ENCODE measurements at places on chromosomes 13 and 19.

- peak; percentile 85 for DNase-seq
Measured at GRCh38 chr13:99218969-99219368, 18.3 kb downstream of the UBAC2 start.

DNA sequence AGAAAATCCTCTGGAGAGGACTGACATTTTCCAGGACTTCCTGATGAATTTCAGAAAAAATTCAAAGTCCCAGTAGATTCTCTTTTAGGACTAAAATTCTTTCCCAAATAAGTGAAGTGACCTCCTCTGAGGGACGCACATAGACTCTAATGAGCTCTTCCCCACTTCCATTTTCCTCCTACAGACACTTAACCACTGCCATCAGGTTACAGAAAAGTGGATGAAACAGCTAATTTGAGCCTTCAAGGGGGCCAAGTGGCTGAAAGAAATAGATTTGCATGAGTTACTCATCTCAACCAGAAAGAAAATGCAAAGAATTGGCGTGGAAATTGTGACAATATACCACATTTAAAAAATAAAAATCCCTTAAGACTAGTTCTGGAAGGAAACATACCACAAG is 185.3 kb upstream of the EDNRB start:
- DNase-seq, result no peak

DNA sequence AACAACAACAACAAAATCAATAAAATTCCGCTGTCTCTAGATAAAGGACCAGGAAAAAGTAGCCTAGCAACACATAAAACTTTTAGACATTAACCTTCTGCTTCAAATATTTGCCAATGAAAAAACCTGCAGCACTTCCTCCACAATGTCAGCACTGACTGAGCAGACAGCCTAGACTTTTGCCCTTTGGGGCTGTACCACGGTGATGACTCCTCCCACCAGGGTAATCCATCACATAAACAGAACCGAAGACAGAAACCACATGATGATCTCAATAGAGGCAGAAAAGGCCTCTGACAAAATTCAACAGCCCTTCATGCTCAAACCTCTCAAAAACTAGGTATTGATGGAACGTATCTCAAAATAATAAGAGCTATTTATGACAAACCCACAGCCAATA is 30.2 kb upstream of the TRPC4 start:
- DNase-seq, result no peak

DNA sequence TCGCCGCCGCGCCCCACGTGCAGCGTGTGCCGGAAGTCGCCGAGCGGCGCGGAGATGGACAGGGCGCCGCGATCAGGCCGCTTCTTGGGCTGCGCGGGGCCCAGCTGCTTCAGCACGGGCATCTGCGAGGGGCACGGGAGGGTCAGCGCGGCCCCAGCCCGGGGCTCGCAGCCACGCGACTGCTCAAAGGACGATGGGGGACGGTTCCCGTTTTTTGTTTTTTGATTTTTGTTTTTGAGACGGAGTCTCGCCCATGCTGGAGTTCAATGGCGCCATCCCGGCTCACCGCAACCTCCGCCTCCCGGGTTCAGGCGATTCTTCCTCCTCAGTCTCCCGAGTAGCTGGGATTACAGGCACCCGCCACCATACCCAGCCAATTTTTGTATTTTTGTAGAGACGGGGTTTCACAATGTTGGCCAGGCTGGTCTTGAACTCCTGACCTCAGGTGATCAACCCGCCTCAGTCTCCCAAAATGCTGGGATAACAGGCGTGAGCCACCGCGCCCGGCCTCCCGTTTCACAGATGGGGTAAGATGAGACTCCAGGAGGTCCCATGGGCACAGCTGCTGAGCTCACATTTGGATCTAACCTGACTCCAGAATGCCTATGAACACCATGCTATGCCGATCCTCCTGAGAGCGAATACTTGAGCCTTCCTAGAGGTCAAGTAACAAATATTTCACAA is 2.0 kb upstream of the LENG9 start:
- DNase-seq, result no peak

- DNase-seq, result no peak
Measured at GRCh38 chr13:35855531-35856019, 275.6 kb downstream of the DCLK1 start.

- no peak for DNase-seq
Measured at GRCh38 chr13:108315991-108316390, 46.5 kb downstream of the TNFSF13B start.

GRCh38 chr13:46896341-46897137 is at the start of gene HTR2A:
Gene HTR2A, minus strand, starts transcription at chr13:46897053. Its CDS starts 1,147 bp downstream, at chr13:46895906.
- no peak for DNase-seq

DNA sequence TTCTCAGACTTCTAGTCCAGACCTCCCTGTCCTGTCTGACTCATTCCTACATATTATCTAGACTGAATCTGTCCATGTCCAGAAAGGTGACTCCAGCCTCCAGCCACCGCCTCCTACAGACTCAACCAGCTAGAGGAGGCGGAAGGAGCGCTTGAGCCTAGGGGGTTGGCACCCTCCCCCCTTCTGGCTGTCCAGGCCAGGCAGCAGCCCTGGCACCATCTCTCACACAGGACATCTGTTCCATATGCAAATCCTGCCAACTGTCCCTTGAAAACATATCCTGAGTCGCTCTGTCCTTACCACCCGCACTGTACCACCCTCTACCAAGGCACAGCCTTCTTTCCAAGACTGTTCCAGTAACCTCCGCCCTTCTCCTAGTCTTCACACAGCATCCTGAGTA is 150.7 kb upstream of the WASF3 start:
- DNase-seq, result no peak

- no peak for DNase-seq
Measured at GRCh38 chr13:98819382-98820010, 67.0 kb upstream of the SLC15A1 start.

GRCh38 chr13:86541461-86541860 is 742.2 kb upstream of the SLITRK6 start:
- no peak for DNase-seq

DNA sequence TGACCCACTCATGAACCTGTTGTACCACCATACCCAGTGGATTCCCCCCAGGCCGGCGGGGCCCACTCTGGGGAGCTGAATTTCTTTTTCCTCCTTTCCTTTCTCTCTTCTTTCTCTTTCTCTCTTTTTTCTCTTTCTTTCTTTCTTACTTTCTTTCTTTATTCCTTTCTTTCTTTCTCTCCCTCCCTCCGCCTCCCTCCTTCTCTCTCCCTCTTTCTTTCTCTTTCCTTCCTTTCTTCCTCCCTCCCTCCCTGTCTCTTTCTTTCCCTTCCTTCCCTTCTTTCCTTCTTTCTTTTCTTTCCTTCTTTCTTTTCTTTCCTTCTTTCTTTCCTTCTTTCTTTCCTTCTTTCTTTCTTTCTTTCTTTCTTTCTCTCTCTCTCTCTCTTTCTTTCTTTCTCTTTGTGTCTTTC is 327.7 kb downstream of the ZNF536 start:
- DNase-seq, result no peak

Measured in CD4-positive, alpha-beta T cell treated with Interleukin-6 at 100 ng/mL for 8 hours (primary cell).